NCI-H1417 treated with DMSO at 0.1 percent for 48 hours (cell line): ENCODE measurements at places on chromosomes 1 and 21.

- no peak for DNase-seq
Observed at GRCh38 chr1:240004086-240004749, 87.5 kb upstream of the FMN2 start.

- no peak for DNase-seq
Observed at GRCh38 chr1:61184040-61184713, 101.8 kb downstream of the NFIA start.

DNA sequence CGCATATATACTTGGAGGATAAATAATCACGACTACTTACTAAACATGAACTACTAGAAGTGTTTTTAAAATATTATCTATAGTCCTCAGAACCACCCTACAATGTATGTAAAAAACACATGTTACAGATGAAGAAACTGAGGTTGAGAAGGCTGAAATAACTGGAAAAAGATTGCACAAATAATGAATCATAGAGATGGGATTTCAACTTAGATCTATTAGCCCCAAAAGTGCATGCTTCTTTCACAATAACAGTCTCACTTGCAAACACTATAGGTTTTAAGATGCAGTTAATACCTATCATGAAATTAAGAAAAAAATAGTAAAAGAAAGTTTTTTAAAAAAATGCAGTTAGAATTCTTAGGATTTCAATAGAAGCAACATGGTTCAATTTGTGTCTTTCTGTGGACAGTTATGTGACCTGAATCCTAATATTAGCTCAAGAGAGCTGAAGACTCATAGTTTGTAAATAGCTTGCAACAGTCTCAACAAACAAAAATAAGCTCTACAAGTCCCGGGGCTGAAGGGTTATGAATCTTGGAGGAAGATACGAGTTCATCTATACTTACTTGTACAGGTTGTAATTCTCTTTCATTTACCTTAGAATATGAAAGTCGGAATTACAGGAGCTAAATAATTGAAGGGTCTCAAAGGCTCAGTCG lies 58.6 kb upstream of the NTPCR start:
- DNase-seq = no peak

DNA sequence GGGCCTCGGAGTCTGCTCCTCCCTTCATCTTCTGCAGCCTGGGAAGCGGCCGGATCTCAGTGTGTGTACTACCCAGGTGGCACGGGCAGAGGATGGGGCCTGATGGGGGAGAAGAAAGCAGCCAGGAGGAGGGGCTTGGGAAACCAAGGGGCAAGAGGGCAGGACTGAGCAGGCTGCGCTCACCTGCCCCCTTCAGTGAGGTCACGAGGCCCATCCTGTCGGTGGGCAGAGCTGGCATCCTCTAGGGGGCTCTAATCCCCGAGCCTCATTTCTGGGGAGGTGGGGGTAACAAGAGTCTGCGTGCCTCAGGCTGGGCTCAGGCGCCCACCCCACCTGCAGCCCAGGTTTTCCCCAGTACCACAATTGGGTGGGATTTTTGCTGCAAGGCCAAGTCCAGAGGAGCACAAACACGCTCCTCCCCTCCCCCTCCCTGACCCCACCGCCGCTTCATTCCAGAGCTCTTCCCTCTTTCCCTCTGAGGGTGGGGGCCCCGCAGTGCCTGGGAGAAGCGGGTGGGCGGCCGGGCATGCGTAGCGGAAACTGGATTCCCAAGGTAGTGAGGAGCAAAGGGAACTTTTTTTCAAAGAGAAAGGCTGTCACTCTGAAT lies 1.8 kb upstream of the WNT3A start:
- DNase-seq = no peak

DNA sequence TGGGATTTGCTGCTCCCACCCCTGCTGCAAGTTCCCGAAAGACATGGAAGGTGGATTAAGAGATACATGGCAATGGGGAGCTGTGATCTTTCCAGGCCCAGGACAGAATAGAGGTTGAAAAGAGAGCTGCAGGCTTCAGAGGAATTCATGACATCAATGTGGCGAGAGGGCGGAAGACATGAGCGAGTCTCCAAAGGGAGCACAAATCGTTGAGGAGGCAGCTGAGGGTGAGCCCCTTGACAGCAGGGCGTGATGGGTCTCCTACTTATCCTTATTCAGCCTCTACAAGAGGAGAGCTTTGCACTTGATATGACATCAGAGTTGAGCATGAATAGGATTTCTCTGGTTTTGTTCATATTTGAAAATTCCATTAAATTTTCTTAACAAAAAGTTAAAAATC lies 45.5 kb upstream of the TACSTD2 start:
- DNase-seq = no peak

- no peak for DNase-seq
Observed at GRCh38 chr1:82445827-82446226, 645.1 kb downstream of the ADGRL2 start.

GRCh38 chr21:44572959-44573583 lies 458 bp upstream of the KRTAP10-4 start:
- no peak for DNase-seq
